ENCODE measurements at places on chromosomes 6 and 20.

DNA sequence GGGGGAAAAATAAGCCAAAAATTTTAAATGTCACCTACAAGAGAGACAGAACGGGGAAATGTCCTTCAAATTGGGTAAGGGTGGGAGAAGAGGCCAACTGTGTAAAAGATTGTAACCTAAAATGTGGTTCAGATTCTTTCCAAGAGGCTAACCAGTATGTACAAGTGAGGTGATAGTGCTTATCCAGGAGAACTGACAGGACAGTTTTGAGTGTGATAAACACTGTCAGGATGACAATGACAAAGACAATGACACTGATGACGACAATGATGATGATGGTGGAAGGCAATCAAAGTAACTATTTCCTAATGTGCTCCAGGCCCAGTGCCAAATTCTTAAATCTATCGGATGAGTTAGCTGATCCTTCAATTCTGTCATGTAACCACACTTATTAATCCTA, 57.3 kb downstream of the TASP1 start:
- no peak for ATAC-seq

DNA sequence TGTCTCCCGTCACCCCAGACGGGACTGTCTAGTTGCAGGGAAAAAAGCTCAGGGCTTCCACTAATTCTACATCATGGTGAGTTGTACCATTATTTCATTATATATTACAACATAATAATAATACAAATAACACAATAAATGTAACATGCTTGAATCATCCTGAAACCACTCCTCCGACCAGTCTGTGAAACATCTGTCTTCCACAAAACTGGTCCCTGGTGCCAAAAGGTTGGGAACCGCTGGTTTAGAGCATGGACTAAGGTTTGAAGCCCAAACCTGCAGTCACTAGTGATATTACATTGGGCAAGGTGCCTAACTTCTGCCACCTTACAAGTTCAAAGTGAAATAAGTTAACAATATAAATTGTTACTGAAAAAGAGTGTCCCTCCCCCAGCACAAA, 175.7 kb downstream of the PDE10A start:
- ATAC-seq = no peak

- no peak for ATAC-seq
Observed at GRCh38 chr6:52596371-52597028, 19.6 kb upstream of the TRAM2 start.

DNA sequence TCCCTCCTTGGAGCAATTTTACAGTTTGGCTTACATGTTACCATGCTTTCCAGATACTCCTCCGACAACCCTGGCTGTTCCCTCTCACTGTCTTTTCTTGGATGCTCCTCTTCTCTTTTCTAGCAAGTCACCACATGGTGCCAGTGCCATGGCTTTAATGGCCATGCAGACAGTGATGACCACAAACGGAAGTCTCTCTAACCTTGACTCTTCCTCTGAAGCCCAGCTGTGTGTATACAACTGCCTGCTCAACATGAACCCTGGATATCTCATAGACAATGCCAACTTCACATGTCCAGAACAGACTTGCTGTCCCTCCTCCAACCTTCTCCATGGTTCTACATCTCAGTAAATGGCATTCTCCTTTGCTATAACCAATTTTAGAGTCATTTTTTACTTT, 49.8 kb upstream of the NEDD9 start:
- no peak for ATAC-seq

GRCh38 chr20:33673410-33674293, 576 bp downstream of the NECAB3 start:
- peak; percentile 59 for ATAC-seq

DNA sequence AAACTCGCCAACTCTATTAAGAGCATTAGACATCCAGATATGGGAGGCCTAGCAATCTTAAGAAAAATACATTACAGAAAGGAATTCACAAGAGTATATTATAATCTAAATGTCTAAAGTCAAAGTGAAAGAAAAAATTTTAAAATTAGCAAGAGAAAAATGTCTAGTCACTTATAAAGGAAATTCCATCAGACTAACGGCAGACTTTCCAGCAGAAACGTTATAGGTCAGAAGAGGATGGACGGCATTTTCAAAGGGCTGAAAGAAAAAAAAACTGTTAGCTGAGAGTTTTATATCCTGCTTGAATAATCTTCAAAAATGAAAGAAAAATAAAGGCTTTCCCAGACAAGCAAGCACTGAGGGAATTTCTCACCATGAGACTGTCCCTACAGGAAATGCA, 269.0 kb downstream of the HDGFL1 start:
- no peak for ATAC-seq

GRCh38 chr6:26485112-26485780, 14.9 kb upstream of the BTN1A1 start:
- no peak for ATAC-seq

GRCh38 chr6:89008001-89008814, 44.8 kb upstream of the RNGTT start:
- no peak for ATAC-seq

GRCh38 chr6:122736616-122737015, 42.9 kb upstream of the FABP7 start:
- ATAC-seq = no peak

DNA sequence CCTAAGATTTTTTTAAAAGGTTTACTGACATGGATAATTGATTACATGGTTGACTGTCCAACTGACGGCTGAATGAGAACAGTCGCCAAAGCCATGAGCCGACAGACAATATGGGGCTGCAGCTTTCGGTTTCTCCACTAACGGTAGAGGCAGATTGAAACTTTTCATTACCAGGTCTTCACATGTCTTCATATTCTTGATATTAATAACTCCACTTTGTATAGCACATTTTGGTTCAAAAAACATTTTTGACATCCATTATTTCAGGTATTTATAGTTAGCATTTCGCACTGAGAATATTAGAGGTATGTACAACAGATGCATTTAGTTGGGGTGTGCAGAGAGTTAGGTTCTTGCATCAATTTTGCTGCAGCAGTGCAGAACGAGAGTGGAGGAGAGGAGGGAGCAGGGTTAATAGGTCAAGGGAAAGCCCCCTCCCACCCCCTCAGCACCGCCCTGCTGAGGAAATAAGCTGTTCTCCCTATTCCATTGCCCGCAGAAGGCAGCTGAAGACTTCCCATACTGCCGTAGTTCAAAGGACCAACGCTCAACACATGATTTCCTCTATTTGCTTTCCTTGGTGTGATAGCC, 73.6 kb upstream of the ADTRP start:
- ATAC-seq = no peak

DNA sequence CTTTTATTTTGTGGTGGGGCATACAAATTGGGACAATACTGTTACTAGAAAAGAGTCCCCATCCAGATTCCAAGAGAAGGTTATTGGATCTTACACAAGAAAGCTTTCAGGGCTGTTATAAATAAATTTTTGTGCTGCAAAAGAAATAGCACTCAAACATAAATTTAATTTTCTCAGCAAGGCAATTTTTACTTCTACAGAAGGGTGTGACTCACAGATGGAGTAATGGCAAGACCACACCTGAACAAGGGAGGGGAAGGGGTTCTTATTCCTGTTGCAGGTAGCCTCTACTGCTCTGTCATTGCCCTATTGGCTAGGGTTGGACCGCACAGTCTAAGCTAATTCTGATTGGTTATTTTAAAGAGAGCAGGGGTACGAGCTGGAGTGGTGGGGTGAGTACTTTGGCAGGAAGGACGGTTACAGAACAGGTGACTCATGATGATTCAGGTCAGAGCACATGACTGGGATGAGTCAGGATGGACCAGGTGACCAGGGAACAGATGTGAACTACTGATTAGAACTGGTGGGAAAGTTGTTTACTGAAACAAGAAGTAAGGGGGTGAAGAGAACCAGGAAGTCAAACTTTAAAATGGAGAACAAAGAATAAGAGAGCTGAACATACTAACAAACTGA, 41.1 kb downstream of the CNR1 start:
- no peak for ATAC-seq

GRCh38 chr6:9292975-9293374, 857.6 kb upstream of the SLC35B3 start:
- no peak for ATAC-seq

DNA sequence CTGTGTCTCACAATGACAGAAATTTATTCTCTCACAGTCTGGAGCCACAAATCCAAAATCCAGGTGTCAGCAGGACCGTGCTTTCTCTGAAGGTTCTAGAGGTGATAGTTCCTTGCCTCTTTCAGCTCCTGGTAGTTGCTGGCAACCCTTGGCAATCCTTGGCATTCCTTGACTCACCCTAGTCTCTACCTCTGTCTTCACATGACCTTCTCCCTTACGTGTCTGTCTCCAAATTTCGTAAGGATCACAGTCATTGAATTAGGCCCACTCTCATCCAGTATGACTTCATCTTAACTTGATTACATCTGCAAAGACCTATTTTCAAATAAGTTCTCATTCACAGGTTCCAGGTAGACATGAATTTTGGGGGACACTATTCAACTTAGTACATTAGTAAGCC, 143.1 kb downstream of the CEP57L1 start:
- ATAC-seq = no peak

DNA sequence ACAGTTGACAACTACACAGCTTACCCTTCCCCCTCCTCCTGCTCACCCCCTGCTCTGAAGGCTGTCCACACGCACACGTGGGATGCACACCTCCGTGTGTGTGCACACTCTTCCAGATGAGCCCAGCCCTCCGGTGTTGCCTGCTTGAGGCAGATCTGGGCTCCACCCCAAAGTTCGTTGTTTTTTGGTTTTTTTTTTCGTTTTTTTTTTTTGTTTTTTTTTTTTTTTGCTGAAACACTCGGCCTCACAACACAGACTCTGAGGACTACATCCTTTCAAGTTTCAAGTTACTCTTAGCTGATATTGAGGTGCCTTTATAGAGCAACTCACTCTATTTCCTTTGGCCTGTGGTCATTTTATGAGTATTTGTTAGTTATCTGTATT, 88.2 kb downstream of the RREB1 start:
- ATAC-seq = peak; percentile 20

DNA sequence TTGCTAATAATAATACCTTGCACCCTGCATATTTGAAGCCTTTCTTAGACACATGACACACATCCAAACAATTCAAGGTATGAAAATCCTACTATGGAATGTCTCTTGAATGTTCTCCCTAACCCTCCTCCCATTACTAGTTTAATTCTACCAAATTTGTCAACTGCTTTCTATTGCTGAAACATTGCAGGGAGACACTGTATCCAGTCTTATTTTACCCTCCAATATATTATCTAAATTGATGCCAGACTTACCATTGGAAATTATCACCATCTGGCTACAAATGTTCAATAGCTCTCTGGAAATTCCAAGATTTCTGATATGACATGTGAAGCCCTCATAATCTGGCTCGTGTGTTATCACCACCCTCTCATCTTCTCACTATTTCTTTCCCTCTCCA, 1027.3 kb upstream of the CITED2 start:
- ATAC-seq = peak; percentile 59

DNA sequence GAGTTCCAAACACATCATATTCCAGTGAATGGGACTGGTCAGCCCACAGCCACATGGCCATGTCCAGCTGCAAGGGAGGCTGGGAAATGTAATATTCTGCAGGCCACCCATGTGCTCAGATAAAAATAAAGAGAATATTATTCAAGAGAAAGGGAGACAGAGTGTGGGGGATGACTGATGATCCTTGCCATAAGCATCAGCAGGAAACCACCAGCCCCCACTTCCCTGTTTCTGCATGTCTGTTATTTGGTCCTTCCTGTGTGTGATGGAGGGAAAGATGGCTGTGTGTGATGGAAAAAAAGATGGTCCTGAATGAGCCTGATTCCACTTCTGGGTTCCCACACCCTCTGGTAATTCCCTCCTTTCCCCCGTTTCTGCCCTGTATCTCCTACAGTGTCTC, 13.1 kb upstream of the RSPO4 start:
- no peak for ATAC-seq

DNA sequence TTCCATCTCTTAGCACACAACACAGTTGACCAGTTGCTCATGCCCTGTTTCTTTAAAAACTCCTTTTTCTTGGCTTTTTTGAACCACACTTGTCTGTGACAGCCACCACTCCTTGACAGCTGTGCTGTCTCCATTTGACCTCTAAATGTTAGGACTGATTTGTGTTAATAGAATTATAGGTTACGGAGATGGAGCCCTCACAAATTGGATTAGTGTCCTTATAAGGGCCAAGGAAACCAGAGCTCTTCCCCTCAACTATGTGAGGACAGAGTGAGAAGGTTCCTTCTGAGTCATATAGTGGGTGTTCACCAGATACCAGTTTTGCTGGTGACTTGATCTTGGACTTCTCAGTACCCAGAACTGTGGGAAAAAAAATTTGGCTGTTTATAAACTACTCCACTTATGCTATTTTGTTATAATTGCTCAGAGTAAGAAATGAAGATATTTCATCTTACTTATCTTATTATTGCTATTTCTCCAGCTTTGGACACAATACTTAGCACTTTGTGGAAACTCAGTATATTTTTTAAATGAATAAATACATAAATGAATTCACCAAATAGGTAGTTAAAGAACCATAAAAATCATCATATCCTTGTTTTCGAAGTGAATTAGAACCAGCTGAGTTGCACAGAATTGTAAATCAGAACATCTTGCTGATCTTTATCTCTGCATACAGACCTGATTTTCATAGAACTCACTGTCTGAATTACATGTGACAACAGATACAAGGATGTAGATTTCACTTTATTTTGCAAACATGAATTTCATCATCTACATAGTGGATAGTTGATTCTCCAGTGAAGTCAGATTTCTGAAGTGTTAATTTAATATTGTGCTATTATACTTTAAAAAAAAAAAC, 598.5 kb upstream of the IRAK1BP1 start:
- ATAC-seq = no peak

DNA sequence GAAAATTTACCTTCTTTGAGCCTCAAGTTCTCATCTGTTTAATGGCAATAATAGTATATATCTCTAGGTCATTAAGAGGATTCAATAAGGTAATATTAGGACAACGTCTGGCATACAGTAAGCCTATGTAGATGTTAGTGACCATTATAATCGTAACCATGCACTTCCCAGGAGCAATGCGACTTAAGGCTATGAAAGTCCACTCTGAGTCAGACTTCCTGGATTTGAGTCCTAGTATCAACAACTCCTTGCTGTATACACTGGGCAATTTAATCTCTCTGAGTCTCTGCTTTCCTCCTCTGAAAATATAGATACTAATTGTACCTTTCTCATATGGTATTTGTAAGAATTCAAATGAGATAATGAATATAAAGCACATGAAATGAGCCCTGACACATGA, 168.1 kb upstream of the HDDC2 start:
- ATAC-seq = no peak

GRCh38 chr20:58634521-58635278, 16.4 kb upstream of the STX16 start:
- ATAC-seq = no peak

GRCh38 chr20:45067558-45067957, 33.4 kb downstream of the KCNS1 start:
- ATAC-seq = peak; percentile 61

DNA sequence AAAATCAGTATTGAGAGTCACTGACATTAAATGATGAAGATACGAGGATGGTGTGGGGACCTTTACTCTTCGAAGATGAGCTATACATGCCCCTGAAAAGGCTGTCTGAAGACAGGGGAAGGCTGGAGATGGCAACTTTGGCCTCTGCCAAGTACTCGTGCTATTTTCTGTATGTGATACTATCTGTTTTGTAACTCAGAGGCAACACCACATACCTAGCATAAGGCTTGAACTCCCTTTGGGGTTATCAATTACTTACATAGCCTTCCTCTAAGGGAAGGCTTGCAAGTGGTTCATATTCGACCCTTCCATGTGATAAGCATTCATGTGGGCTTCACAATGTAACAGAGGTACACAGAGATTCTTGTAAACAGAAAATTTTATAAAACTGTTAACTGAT, 68.7 kb upstream of the FBXO30 start:
- ATAC-seq = no peak

Data from SK-N-SH treated with all-trans-retinoic acid at 6 μM for 48 hours (cell line).